T-cell (primary cell): ENCODE measurements at places on chromosomes 4 and X.

DNA sequence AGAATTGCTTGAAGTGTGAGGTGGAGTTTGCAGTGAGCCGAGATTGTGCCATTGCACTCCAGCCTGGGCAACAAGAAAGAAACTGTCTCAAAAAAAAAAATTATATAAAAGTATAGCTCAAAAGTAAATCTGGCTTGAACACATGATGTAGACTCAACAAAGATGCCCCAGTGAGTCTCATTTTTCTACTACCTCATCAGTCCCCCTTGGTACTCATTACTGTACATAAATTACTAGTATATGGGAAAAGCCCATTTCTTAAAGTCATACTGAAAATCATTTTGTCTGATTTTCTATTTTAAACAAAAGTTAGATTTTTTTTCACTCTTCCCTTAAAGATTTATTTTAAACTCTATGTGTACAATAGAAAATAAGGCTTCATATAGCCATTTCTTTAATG is 39.2 kb downstream of the FAM241A start:
- DNase-seq = no peak

DNA sequence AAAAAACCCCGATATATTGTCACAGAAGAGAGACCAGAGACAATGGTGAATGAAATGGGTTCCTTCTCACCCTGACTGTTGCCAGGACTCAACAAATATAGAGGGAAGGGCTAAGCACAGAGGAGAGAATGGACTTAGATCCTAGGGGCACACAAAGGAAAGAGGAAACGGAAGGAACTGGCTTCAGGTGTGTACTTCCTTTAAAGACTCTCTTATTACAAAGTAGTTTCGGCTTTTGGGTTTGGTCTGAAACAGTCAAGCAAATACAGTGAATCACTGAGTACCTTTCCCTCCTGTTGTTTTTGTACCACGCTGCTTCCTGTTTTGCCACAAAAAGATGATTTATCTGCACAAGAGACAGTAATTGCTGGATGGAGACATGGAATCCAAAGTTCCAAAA is 46.1 kb upstream of the S100G start:
- DNase-seq = no peak

DNA sequence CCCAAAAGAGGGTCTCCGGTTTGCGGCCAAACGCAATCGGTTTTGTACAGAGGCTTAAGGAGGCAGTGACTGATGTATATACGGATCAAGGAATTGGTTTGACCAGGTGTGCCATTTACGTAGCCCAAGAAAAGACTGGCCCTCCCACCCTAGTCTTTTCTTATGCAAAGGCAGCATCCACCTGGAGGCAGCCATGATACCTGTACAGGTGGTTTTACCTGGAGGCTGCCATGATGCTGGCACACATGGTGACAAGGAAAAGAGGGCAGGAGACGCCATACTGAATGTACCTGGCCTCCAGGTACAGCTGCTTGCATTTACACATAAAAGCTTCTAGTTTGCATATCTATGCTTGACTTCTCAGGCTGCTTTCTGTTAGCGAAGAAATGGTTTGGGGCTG is 917.7 kb upstream of the INTU start:
- DNase-seq = no peak

DNA sequence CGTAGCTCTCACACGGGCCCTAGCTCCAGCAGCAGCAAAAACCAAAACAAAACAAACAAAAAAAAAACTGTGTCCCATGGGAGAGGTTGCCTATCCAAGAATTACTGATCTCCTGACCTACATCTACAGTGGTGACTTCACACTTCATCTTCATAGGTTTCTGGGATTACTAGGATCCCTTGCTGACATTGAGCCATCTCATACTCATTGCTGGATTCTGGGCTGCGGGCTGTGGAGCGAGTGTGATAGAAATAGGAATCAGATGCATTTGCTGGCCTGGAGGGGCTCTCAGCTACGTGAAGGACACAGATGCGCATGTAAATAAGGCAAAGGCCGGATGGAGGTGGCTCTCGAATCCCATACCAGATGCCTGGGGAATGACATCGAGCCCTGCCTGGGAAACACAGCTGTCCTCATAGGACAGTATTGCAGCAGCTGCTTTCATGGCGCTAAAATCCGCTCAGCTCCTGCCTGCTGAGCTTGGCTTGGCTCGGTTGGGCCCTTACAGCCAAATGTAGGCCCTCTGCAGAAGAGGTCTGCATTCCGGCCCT is 41.7 kb downstream of the CNGA2 start:
- DNase-seq = no peak

DNA sequence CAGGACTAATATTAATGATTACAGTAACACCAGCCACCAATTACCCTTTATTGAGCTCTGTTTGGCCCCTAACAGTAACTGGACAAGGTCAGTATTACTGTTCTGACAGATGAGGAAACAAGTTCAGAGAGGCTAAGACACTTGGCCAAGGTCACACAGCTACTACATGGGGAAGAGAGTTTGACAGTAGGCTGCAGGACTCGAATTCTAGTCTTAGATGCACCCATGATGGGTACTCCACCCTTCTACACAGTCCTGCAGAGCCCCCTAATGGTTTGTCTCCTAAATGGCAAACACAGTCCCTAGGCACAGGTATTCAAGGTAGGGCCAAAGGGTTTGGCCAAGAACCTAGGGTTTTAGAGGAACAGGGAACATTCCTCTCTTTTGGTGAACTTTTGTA is 93.9 kb downstream of the NSUN7 start:
- DNase-seq = no peak

GRCh38 chr4:166078955-166079354 is 205.9 kb downstream of the TLL1 start:
- DNase-seq = no peak

DNA sequence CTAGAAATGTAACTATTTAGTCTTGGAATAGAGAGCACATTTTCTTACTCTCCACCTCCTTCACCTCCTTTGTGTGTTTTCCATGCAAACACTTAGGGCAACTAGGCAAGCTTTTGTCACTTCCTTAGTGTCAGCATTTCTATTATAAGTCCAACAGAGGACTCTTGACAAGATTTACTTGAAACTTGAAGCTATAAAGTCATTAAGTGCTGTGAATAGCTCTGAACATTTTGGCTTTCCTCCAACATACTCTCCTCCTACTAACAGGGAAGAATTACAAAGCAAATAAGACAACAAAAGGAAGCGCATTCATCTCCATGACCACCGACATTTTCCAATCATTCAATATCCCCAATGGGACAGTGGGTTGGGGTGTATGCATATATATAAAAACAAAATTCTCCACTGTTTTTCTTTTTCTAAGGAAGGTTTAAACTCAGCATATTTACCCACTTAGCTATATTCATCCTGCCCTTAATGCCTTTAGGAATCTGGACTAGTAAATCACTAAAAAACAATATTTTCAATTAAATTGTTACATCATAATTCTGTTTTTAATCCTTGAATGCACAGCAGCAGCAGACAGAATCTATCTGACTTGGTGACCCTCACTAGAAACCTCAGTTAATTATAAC is 264.6 kb downstream of the SNCA start:
- no peak for DNase-seq

GRCh38 chr4:24820541-24820940 is 25.2 kb downstream of the SOD3 start:
- no peak for DNase-seq

GRCh38 chr4:56684320-56685050 is 3.4 kb upstream of the HOPX start:
- no peak for DNase-seq
